ENCODE measurements at places on chromosomes 3 and 15.

DNA sequence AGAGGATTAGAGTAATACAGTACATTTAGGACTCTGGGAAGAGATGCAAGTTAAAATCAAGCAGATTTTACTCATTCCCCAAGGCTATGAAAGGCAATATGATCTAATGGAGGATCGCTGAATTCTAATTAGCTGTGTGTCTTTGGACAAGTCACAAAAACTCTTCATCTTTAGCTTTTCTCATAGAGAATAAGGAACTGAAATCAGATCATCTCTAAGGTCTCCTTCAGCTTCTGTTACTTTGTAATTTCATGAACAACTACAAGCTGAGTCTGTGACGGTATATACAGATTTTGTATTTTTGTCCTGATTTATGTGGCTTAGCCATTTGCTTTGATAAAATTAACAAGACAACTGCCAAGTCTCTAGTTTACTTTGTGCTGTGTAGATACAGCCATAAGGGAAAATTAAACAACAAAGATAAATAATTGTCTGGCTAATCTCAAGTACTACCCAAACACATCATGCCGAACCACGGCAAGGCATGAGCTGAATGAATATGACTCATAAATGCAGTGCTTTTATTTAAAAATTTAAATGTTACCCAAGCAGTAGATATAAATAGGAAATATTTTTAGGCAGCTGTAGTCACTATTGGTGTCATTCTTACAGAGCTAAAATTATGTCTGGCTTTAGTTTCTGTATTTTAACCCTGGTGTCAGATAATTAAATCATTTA is 81.5 kb downstream of the GAP43 start:
- DNase-seq, result no peak

DNA sequence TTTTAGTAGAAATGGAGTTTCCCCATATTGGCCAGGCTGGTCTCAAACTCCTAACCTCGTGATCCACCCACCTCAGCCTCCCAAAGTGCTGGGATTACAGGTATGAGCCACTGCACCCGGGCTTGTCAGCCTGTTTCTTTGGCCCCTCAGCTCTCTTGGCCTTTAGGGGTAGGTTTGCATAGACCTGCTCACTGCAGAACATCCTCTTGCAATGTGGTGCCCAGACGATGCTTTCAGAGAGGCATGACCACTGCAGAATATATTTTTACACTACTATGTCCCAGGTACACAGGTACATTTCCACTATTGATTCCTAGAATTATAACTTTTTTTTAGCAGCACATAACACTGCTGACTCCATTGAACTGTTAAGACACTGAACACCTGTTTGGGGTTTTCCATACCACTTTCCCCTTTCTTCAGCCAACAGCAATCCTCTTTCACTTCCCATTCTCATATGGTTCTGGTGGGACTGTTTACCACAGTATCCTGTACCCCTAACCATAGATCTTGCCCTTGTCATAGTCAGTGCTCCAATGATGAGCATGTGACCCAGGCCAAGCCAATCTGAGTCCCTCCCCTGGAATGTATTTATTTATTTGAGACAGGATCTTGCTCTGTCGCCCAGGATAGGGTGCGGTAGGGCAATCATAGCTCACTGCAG is 21.1 kb downstream of the CCDC32 start:
- DNase-seq, result no peak

- DNase-seq, result no peak
Measured at GRCh38 chr15:67512140-67512539, 8.8 kb upstream of the C15orf61 start.

DNA sequence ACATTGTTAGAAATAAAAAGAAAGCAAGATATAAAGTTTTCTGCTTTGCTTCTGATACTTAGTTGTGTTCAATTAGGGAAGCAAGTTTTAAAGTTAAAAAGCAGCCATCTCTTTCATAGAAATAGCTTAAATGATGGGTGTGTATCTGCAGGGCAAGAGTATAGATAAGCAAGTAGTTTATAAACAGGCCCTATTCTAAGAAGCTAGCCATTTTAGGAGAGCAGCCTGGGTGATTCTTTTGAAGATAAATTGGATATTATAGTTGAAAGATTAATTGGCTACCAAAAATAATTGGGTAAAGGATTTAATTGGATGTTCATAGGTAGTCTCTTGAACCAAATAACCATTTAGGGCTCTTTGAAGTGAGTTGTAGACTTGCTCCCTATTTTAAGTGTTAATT is 5.6 kb downstream of the EIF3J start:
- no peak for DNase-seq

GRCh38 chr3:41162541-41162940 is 36.8 kb upstream of the CTNNB1 start:
- no peak for DNase-seq

GRCh38 chr15:73950831-73951561 is 24.7 kb downstream of the LOXL1 start:
- DNase-seq, result peak; percentile 53

GRCh38 chr15:57503911-57504598 is 87.6 kb upstream of the MYZAP start:
- DNase-seq, result no peak

GRCh38 chr15:78061963-78062427 is 15.5 kb downstream of the TBC1D2B start:
- DNase-seq, result no peak

- no peak for DNase-seq
Measured at GRCh38 chr3:12557473-12558100, 700 bp downstream of the MKRN2 start.

GRCh38 chr15:70014860-70015490 is 82.7 kb downstream of the TLE3 start:
- no peak for DNase-seq

DNA sequence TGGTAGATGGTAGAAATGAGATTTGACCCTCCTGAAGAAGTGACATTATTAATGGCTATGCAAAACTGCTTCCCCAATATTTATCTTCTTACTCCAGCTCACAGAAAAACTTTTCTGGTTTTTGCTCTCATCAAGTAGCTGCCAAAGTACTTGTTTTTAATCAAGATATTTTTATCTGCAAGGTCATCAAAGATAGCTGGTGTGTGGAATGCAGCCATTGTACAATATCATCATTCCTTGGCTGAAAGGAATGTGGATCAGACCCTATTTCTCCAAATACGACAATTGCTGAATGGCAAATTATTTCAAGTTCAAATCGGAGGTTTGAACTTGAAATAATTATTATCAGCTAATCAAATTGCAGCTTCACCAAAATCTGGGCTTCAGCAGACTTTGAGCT is 126.9 kb upstream of the SLC7A14 start:
- no peak for DNase-seq

GRCh38 chr15:100769975-100770340 is 109.7 kb upstream of the ALDH1A3 start:
- DNase-seq, result no peak

GRCh38 chr3:6679510-6679909 is 181.4 kb upstream of the GRM7 start:
- DNase-seq, result no peak

GRCh38 chr3:27679691-27680090 is 42.4 kb downstream of the EOMES start:
- DNase-seq, result no peak

DNA sequence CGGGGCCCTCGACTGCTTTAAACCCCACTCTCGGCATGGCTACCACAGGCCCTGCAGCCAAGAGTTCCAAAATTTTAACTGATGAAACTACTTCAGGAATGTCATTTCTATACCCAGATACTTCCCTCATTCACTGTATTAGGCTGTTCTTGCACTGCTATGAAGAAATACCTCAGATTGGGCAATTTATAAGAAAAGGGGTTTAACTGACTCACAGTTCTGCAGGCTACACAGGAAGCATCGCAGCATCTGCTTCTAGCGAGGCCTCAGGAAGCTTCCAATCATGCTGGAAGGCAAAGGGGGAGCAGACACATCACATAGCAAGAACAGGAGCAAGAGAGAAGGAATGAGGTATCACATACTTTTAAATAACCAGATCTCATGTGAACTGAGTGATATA is 21.6 kb upstream of the ALCAM start:
- DNase-seq, result no peak

DNA sequence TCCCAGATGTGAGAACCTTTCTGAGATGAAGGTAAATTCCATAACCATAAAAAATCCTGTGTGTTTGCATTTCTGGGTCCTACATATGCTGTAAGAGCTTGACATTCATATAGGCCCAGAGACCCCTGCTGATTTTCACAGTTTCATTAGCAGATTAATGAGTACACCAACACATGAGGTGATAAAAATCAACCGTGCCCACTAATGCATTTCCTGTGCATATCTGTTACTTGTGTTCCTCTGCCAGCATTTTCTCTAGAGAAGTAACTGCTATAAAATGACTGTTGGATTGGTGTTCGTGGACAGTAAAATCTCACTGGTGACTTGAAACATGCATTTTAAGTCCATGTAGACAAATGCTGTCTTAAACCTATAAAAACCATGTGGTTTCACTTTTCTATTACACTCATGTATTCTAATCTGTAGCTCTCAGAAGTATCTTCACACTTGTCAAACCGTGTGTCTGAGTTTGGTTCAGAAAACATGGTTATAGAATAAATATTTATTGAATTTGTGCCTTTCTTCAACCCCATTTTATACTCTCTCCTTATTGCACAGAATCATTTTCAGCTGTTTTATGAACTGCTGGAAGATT is 14.6 kb downstream of the MAP2K5 start:
- no peak for DNase-seq

DNA sequence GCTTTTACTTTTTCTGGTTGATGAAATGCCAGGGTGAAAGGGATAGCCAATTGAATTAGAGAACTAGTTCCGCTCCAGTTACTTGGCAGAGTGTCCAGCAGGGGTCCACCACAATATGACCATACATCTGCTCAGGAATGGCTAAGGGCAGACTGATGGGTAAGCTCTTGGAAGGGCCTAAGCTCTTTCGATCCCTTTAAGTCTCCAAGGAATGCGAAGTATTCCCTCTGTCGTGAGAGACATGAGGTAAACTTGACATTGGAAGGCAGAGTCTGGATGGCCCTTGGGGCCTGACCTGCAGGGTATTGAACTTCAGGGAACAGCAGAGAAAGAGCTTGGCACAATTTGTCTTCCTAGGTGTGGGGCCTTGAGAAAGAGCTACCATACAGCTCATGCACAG is 805.8 kb downstream of the PLOD2 start:
- DNase-seq, result no peak

GRCh38 chr3:22615790-22616189 is 587.3 kb upstream of the UBE2E2 start:
- no peak for DNase-seq

DNA sequence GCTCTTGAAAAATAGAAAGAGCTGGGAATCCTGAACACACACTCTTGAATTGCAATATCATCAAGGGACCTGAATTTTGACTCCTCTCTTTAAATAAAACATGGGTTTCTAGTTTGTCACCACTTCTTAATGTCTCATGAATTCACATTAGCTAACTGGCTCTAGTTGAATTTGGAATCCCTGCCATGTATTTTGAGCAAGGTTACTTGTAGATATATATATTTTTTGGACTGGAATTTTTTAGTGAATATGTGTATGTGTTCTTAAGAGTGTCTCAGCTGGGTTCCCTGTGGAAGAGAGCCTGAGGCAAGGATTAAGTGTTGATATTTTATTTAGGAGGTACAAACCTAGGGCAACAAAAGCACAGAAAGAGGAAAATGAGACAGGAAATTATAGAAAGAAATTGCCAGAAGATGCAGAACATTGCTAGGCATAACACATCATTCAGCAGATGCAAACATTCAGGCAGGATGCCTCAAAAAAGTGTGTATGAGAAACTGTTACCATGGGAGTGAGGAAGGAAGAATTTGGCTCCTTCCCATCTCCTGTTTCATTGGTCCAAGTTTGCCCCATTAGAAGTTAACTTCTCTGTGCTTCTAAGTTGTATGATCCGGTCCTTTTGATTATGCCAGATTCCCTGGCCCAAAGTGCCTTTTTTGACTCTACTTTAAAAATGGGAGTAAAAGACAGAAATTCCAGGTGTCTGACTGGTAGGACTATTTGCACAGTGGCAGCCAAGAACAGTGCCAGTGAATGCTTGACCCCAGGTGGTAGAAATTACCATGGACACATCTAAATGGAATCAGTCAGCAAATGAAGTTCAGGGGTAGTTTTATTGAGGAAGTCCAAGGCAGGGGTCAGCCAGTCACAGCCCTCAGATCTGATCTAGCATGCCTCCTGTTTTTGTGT is 253.7 kb upstream of the TGFBR2 start:
- no peak for DNase-seq

GRCh38 chr3:5466065-5466464 is 278.6 kb downstream of the EDEM1 start:
- no peak for DNase-seq

- no peak for DNase-seq
Measured at GRCh38 chr3:24336101-24336500, 158.5 kb downstream of the THRB start.

- no peak for DNase-seq
Measured at GRCh38 chr3:194130807-194131589, 5.0 kb upstream of the HES1 start.

- no peak for DNase-seq
Measured at GRCh38 chr3:156685752-156686151, 11.4 kb downstream of the TIPARP start.

GRCh38 chr3:45406772-45407171 is 18.4 kb downstream of the LARS2 start:
- no peak for DNase-seq

- DNase-seq, result peak; percentile 47
Measured at GRCh38 chr3:114706591-114707232, 412.9 kb downstream of the TIGIT start.

GRCh38 chr3:51024765-51025632 is 350.3 kb downstream of the DOCK3 start:
- DNase-seq, result peak; percentile 43

- DNase-seq, result no peak
Measured at GRCh38 chr3:20215636-20216035, 29.6 kb upstream of the SGO1 start.

- no peak for DNase-seq
Measured at GRCh38 chr15:99426431-99427105, 139.2 kb upstream of the MEF2A start.

DNA sequence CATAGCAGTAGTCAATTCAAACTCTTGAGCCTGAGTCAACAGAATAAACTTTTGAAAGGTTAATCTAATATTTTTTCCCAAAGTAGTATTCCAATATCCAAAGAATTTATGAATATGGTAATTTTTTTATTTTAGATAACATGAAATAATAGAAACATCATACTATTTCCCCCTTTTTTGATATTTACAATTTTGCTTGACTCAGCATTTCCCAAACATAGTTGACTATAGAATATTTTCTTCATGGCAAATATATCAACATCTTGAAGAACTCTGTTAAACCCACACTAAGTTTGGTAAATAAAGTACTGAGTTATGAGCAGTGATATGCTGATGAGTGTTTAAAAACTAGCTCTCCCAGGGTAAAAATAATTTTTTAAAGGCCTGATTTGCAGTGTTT is 380.0 kb upstream of the ARL6 start:
- no peak for DNase-seq

DNA sequence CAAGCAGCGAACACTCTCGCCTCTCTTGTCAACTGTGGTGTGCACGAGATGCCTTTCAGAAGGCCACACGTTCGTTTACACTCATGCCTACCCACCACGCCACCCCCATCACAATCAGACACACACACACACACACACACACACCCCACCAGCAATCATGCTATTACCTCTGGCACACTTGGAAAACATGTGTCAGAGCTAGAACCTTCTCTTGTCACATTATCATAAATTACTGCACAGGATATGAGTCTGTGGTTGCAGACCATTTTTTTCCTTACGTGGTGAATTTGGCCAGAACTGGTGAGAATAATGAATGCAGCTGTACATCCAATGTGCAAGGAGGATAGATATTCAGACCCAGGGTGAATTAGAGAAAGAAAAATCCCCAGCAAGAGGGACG is 52.4 kb downstream of the TRIM69 start:
- DNase-seq, result peak; percentile 68

GRCh38 chr3:9068051-9068450 is 104.8 kb upstream of the RAD18 start:
- no peak for DNase-seq

Measured in T-helper 2 cell treated with Interferon-gamma antibody and Interleukin-4, amounts not matched to agents 5 μg/mL and 100 μg/mL, for 36 hours (primary cell).